ENCODE measurements at places on chromosomes 11 and 22.

- no peak for DNase-seq
These were observed 967.0 kb upstream of the FAT3 start for GRCh38 chr11:91257667-91258066.

GRCh38 chr11:13354335-13354734 lies 76.7 kb downstream of the BMAL1 start:
- no peak for DNase-seq

DNA sequence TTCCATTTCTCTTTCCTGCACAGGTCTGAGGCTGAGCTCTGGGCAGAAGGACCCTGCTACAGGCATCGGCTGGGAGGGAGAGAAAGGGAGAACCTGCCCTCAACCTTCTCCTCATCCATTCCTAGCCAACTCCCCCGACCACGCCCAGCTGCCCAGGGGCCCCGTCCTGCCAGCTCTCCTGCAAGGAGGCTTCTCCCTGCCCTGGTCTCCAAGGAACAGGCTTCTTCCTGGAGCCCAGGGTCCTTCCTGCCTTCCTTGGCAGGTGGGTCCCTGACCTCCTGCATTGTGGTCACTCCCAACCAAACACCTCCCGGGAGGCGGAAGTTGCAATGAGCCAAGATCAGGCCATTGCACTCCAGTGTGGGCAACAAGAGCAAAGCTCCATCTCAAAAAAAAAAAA lies 12.5 kb upstream of the HMOX1 start:
- no peak for DNase-seq

- no peak for DNase-seq
These were observed 7.2 kb downstream of the ADAMTS15 start for GRCh38 chr11:130455483-130456127.

- no peak for DNase-seq
These were observed 120.0 kb upstream of the BDNF start for GRCh38 chr11:27820249-27820648.

DNA sequence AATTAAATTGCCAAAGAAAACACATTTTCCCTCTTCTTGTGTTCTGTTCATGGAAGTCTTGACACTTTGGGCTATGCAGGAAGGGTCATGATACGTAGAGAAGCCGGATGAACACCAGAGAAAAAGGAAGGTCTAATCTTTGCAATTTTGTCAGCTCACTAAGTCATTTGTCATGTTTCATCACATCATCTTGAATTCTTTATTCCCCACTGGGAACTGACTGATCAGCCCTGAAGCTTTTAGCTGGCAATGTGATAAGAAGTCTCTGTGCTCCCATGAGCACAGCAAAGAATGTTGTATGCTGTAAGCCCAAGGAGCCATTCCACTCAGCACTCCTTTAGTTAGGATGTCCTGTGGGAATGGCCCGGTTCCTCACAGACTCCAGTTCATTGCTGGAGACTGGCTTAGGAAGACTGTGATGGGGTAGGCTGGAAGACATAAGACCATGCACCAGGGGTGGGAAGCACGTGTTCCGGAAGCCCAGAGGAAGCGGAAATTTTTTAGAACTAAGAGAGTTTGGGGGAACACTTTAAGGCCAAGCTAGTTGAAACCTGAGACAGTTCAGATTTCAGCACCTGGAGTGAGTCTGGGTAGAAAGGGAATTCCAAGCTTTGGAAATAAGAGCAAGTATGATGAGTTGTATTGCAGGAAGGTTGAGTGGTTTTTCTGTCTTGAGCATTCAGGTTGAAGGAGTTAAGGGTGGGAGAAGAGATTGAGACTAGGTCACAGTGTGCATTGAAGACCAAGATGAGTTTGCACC lies 306.7 kb upstream of the MTNR1B start:
- DNase-seq, result no peak

Data from effector memory CD8-positive, alpha-beta T cell (primary cell).